ENCODE measurements at places on chromosomes 16 and 17.
A peak's percentile ranks its signal among the peaks of the same experiment; 100 is the strongest.

DNA sequence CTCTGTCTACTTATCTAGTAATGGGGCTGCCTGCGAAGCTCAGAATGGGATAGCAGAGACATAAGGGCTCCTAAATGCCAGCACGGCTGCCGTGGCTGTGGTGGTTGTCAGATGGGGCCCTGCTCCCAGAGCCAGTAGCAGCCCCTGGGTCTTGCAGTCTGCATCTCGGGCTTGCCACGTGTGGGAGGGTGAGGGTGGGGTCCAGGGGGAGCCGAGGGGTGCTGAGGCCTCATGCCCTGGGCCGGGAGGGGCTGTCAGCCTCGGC lies 88.8 kb upstream of the GSE1 start:
- no peak for DNase-seq

DNA sequence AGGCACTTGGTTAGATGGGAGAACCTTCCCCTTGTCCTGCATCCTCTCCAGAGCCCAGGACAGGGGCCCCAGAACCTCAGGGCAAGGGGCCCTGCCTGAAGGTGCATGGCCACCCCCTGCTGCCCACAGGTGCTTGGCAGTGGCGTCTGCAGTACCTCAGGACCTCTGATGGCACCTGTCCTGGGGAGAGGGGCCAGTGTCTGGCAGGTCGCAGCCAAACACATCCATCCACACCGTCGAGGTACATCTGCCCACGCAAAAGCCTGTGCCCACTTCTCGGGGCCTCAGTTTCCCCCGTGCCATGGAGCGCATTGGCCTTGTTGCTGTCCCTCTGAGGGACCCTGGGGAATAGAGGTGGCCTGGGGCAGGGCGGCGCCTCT lies 9.3 kb downstream of the MAP2K3 start:
- no peak for DNase-seq

DNA sequence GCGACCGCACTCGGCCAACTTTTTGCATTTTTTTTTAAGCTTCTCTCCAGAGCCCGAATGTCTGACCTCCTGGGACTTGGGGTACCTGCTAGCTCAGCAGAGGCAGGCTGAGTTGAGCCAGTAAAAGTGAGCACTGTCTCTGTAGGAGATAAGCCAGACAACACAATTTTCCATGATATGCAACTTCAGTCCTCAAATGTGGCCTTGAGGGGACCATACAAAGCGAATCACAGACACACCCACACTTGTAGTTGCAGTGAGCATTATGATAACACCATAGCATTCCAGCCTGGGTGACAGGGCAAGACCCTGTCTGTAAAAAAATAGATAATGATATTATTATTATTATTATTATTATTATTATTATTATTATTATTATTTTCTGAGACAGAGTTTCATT lies 2.6 kb downstream of the DPEP2 start:
- DNase-seq, result no peak

DNA sequence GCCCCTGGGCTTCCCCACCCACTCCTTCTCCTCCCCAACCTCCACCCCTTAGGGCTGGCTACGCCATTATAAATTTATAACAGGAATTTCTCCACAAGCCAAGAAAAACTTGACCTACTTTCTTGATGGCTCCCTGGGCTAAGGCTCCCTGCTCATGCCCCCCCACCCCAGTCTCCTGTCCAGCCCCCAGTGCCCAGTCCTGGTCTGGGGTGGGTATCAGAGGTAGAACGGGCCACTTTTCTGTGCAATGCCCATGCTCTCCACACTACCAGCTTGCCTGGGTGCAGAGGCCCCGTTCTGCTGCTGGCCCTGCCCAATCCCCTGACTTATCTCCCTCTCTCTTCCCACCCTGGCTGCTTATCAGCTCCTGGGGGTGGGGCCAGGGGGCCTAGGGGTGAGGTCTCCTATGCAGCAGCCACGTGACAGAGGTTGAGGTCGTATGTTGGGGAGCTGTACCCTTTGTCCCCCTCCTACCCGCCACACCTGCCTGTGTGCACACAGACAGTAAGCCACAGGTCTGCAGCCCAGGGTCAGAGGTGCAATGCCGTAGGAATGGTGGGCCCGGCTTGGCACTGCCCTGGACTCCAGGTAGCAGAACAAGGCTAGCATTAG lies 10.1 kb downstream of the THRA start:
- DNase-seq, result peak; percentile 95

GRCh38 chr17:50139950-50140885 lies 10.3 kb upstream of the SAMD14 start:
- DNase-seq, result peak; percentile 84

- no peak for DNase-seq
Measured at GRCh38 chr17:54795046-54795445, 105.6 kb upstream of the TOM1L1 start.

GRCh38 chr17:2059547-2060384 lies 4.9 kb downstream of the HIC1 start:
- DNase-seq, result no peak

DNA sequence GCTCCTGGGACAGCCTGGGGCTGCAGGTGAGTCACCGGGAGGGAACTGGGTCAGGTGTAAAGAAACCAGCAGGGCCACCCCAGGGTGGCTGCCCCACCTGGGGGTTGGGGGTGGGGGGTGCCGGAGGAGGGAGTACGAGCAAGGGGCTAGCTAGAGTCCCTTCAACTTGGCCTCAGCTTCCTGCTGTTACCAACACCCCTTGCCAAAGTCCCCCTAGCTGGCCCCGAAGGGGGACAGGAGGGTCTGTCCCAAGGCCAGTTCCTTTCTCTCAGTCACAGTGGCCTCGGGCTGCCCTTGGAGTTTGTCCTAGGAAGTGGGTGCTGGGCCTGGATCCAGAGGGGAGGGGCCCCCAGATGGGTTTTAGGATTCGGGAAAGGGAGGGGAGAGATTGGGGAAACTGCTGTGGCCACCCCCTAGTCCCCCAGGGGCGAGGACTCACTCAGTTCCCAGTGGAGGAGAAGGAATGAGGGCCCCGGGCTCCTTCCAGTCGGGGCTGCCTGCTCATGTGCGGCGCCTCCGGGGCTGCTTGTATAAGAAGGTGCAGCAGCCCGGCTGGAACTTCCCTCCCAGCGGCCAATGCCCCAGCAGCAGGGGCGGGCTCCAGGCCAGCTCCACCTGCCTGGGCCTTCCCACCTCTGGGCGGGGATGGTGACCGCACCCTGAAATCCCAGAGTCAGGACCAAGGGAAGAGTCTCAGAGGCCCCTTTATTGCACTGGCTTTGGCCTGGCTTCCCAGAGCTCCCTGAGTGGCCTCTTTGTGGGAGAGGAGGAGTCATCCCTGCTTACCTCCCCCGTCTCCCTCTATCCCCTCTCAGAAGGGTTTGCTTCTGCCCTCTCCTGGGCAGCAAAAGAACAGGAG lies 7.3 kb downstream of the ARHGAP27 start:
- peak; percentile 99 for DNase-seq

GRCh38 chr16:73563709-73564108 lies 515.8 kb upstream of the ZFHX3 start:
- DNase-seq, result no peak

GRCh38 chr17:44910231-44911106 lies 4.8 kb downstream of the GFAP start:
- no peak for DNase-seq

DNA sequence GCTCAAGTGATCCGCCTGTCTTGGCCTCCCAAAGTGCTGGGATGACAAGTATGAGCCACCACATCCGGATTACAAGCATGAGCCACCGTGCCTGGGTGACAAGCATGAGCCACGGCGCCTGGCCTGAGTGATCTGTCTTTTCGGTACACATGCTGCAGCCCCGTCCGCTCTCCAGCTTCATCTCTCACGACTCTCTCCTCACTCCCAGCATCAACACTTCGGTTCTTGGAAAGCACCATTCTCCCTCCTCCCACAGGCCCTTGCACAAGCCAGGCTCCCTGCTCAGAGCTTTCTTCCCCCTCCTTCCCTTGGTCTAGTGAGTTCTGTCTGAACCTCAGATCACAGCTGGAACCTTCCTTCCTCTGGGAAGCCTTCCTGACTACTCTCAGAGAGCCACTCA lies 6.5 kb upstream of the NCBP3 start:
- no peak for DNase-seq

- no peak for DNase-seq
Measured at GRCh38 chr17:63785556-63785955, 11.6 kb downstream of the DDX42 start.
